CD4-positive, alpha-beta T cell treated with Interleukin-12 subunit alpha and Interleukin-12 subunit beta, for 1 hour (primary cell): ENCODE measurements at places on chromosomes 2 and 18.

- DNase-seq, result no peak
These were observed 279.0 kb upstream of the FIGN start for GRCh38 chr2:164014791-164015190.

DNA sequence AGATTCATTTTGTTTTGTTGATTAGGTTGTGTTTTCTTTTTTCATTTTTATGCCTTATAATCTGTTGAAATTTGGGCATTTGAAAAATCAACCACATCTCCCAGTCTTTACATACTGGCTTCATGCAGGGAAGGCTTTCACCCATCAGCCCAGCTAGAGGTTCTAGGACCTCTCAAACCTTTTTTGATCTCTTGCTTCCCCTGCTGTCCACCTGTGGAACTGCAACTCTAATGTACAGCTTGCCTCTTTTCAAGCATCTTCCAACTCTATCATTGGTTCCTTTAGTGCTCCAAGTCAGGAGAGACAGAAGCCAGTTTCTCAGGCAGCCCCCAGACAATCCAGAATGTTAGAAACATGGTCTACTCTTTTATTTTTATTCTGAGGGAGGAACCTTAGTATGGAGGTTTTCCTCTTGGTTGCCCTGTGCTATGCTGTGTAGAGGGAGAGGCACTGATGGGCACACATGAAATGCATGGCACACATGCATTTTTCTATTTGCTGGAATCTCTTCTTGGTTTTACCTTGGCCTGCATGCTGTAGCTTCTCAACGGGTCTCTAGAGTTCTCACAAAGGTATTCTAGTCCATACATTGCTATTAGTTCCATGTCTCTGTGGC lies 107.2 kb upstream of the L3MBTL4 start:
- DNase-seq, result no peak

- no peak for DNase-seq
These were observed 125.1 kb downstream of the PMAIP1 start for GRCh38 chr18:60024857-60025256.

DNA sequence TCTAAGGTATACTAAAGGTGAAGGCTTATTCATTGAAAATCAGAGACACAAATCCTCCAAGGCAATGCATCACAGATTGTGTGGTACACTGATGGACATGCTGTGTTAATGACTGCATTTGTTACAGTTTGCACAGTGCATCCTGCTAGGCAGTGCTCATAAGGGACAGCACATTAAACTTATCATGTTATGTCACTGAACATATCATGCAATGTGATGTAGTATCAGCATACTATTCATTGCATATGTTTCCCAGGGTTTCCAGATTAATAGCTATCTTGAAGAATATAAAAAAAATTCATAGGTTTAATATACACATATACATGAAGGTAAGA lies 225.3 kb downstream of the NCKAP5 start:
- no peak for DNase-seq

DNA sequence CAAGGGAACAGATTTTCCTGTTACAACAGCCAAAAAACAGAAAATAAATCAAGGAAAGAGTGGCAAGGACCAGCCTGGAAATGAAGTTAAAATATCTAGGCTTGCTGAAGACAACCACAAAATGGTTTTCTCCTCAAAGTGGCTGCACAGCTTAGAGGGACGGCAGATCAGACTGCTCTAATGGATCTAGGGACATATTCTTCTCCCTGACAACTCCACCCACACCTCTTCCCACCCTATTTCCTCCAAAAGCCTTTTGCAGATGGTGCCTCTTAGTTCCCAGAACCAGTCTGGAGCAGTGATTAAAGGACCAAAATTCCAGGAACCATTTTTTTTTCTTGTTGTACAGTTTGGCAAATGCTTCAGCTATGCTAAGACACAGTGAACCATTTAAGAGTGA lies 220.2 kb upstream of the SIX2 start:
- no peak for DNase-seq

DNA sequence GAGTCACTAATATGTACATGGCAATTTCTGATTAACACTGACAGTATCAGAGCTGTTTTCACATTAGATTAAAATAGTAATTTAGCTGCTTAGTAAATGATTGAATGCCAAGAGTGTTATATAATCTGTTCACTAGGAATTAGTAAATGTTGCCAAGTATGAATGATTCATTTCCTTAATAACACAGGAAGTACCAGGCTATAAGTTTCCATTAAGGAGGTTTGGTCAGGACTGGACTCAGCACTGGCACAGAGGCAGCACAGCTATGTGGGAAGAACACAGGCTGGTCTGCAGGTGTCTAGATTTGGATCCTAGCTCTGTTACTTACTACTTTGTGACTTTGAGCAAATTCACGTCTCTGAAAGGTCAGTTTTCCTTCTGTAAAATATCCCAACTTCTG lies 97.2 kb downstream of the TDRD15 start:
- no peak for DNase-seq

DNA sequence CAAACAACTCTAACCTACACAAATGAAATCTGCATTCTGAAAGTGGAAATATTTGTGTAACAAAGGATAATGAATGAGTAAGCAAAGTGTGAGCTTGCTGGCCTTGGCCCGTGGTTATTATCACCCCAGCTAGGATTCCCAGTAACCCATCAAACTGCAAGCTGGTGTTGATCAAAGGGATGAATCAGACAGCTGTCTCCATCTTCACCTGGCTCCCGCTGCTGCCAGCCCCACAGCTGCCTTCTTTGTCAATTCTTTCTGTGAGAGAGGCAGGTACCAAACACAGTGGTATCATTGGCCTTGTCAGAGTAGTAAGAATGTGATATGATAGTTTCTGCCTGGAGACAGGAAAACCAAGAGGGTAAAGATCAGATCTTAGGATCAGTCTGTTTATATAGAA lies 25.2 kb upstream of the RGPD4 start:
- no peak for DNase-seq

DNA sequence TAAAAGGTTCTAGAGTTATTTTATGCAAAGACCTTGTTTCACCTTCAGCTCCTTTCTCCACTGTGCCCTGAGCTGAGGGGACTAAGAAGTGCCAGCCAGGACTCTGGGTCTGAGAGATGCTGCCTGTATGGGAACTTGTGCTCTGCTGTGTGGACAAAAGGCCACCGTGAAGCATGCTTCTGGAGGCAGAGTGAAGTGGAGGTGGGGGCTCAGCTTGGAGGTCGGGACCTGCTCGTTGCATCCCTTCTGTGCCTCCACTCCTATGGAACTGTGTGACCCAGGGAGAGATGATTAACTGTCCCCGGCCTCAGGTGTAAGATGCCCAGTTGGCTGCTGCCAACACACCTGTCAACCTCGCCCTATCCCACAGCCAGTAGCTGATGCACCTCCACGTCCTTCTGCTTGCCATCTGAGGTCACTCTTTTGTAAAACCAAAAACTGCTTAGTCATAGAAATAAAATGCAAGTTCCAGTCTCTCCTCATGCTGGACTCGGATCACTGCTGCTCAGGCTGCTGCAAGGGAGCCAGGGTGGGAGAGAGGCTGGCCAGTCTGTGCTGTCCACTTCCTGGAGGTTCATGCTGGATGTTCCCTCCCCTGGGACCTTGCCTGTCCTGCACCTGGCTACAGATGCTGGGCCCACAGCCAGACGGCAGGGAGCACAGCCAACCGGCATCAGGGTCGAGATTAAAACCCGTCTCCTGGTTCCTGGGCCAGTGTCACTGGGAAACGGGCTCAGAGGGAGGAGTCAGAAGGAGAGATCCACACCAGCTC lies 113.2 kb downstream of the ACKR3 start:
- no peak for DNase-seq

GRCh38 chr2:169109502-169110409 lies 40.4 kb downstream of the DHRS9 start:
- peak; percentile 73 for DNase-seq

DNA sequence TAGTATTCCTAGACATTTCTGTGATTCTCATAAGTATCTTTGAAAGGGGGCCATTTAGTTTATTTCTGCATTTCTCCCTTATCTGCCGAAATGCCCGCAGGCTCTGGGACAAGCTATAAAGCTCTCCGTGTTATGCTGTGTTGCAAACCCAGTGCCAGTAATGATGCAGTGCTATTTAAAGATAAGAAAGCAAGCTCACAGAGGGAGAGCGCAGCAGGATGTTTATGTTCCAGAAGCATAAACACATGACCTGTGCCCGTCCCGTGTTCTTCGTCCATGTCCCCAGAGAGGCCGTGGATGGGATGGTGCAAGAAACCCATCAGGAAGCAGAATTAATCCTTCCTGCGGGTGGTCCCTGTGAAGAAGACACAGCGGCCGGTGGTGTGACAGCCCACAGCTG lies 99.4 kb downstream of the NEDD4L start:
- DNase-seq, result no peak

DNA sequence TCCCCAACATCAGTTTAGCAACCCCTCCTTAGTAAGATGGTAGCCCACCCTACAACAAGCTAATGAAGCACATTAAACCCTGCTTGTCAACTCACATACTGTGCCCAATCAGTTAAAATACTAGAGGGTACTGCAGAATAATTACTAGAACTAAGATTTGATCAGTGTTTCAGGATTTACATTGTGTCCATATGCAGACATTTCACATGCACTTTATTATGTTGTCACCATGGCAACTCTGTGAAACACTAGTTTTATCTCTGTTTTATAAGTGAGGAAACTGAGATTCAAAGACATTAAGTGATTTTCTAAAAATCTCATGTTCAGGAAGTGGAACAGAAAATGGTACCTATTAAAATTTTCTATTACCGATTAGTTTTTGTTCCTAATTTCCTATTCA lies 61.7 kb downstream of the CYBRD1 start:
- no peak for DNase-seq

DNA sequence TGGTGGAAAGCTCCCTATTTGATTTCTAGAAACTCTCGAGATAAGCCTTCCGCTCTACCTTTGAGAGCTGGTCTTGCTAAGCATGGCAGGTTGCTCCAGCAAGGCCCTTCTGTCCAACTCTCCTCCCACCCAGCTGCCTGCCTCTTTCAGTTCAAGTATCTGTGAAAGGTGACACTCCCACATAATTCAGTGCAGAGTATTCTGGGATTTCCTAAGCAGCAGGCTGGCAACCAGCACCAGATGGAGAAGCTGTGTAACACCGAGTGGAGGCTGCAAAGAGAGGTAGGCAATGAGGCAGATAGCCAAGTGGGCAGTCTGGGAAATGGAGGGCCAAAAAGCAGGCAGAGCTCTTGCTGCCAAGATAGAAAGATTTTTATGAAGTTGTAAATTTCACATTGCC lies 88.4 kb upstream of the CAVIN2 start:
- DNase-seq, result no peak

GRCh38 chr2:171210864-171211431 lies 50.3 kb upstream of the TLK1 start:
- DNase-seq, result peak; percentile 53

- no peak for DNase-seq
These were observed 40.5 kb downstream of the MYO7B start for GRCh38 chr2:127575941-127576432.

- no peak for DNase-seq
These were observed 52.9 kb downstream of the RNU4ATAC start for GRCh38 chr2:121583555-121583954.

DNA sequence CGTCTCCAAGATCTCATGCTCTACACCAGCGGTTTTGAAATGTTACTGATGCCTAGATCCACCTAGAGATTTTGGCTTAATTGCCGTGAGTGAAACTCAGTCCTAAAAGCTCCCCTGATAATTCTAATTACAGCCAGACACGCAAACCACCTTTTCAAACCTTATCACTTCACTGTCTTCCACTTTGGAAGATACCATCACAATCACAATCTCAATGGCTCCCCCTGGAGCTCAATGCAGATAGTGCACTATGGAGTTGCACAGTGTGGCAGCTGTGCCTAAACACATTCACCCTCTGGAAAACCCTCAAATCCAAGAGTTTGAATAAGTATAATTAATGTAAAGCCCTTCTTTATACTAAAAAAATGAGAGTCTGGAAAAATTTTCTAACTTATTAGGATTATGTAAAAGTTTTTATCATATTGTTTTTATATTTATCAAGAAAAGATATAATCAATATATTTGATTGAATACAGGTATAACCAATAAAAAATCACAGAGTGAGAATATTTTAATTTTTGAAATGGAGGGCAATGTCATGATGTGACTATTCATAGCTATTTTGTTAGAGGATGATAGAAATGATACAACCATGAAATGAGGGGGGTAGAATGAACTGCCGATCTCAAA lies 102.9 kb upstream of the SLC8A1 start:
- peak; percentile 30 for DNase-seq

- DNase-seq, result no peak
These were observed 19.9 kb downstream of the TTC32 start for GRCh38 chr2:19881908-19882265.

DNA sequence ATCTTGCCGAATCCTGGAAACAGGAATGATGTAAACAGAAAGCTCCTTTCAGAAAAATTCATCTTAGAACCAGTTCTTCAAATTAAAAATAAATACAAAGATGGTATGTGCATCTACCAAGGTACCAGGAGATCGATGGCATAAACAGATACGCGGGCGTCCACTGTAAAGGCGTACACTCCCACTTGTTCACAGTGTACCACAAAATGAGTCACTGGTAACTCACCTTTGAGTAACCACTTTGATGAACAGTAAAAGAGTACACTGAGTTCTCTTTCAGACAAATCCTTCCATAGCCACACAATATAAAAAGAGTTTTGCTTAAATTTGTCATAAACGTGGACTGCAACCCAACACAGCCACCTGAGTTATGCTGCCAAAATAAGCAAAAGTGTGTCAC lies 128.3 kb downstream of the DNER start:
- DNase-seq, result no peak

- DNase-seq, result no peak
These were observed 359.9 kb upstream of the SLC14A2 start for GRCh38 chr18:45255197-45255890.

DNA sequence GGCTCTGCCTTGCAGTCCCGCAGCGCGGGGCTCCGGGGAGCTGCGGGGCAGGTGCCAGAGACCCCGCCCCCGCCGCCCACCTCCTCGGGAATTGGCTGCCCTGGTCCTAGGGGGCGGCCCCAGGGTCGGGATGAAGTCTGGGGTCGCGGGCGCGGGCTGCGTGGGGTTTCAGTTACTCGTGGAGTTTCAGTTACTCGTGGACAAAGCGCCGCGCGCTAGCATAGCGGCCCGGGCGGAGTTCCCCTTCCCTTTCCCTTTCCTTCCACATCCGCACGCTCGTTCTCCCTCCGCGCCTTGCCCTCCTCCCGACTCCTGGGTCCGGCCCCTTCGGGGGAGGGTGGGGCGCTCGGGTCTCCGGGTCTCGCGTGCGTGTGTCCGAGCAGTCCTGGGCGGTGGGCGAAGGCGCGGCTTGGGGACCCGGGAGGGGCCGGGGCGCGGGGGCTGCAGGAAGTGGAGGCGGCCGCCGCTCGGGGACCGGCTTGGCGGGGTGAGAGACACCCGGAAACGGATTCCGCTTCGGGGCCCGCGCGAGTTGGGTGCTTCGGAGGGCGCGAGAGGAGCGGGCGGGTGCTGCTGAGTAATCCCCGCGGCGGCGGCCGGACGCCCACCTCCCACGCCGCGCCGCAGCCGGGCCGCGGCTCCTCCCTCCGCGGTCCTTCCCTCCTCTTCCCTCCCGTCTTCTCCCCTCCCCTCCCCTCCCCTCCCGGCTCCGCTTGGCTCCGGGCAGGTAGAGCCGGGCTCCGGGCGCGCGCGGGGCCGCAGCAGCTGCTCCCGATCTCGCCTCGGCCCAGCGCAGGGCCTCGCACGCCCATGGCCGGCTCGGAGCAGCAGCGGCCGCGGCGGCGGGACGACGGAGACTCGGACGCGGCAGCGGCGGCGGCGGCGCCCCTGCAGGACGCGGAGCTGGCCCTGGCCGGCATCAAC lies at the start of gene TTC39C:
TTC39C (plus strand) TSS at position 693 of the 924 bp plus-strand sequence; CDS start at position 811, 118 bp downstream.
- peak; percentile 83 for DNase-seq

GRCh38 chr18:63079114-63079513 lies 240.5 kb downstream of the BCL2 start:
- no peak for DNase-seq
